ENCODE measurements at places on chromosomes 6 and 20.
A peak's percentile ranks its signal among the peaks of the same experiment; 100 is the strongest.

GRCh38 chr6:163709693-163710092 is 295.2 kb downstream of the QKI start:
- DNase-seq = no peak

- DNase-seq = peak; percentile 67
Observed at GRCh38 chr6:111230351-111231089, 143.2 kb downstream of the SLC16A10 start.

- no peak for DNase-seq
Observed at GRCh38 chr6:70396796-70397729, 16.2 kb upstream of the FAM135A start.

GRCh38 chr6:149895833-149896271 is 2.1 kb downstream of the RAET1E start:
- peak; percentile 91 for DNase-seq

DNA sequence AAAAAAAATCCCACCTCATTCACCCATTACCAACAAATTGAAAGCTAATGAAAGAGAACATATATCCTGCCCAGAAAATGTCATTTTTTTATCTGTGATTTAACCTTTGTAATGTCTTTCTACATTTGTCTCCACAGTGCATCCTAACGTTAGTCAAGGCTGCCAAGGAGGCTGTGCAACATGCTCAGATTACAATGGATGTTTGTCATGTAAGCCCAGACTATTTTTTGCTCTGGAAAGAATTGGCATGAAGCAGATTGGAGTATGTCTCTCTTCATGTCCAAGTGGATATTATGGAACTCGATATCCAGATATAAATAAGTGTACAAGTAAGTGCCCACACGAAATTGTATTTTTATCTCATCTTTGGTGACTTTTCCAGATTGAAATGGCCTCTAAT is 30.0 kb downstream of the RSPO3 start:
- no peak for DNase-seq

DNA sequence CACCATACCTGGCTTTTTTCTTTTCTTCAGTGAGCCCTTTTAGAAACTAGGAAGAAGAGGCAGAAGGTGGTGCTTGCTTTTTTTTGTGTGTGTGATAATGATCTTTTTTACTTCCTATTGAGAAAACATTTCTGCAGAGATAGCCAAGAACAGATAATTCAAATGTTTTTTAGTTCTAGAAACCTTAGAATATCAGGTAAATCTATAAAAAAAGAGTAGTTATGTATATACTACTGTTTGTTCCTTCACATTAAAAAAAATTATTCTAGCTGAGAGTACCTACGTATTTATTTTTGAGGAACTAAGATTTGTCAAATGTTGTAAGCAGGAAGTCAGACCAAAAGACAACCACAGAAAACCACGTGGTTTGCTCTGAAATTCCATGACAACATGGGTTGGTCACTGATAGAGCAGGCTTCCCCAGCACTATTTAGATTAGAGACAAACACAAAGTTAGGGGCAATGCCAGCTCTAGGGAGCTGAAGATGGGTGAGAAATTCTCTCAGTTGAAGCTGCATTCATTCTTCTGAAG is 12.8 kb downstream of the STK4 start:
- DNase-seq = peak; percentile 86

DNA sequence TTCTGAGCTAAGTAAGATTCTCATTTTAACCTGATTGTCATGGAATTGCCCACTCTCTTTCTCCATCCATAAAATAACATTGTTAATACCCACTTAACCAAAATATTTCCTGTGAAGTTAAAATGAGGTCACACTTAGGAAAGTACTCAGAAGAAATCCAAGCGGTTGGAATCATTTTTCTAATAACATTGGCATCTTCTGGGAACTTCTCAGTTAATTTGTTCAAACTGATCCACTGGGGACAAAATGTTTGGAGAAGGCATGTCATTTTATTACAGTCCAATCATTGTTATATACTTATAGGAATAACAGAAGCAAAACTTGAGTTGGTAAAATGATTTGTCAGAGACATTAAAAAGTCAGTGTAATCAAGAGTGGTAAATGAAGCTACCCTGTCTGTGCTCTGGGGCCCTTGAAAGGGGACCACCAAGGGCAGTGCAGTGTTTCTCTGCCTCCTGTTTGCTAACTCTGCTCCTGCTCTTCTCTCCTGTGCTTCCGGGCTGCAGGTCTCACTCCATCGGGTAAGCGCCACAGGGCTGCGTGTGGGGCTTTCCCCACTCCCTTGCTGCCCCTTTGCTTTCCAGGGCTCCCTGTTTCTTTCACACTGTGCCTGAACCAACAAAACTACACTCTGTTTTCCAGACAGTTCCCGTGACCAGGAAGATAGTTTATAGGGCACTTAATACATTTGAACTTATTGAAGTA is 50.1 kb downstream of the HDDC2 start:
- no peak for DNase-seq
